ENCODE measurements at places on chromosomes 6 and 20.

DNA sequence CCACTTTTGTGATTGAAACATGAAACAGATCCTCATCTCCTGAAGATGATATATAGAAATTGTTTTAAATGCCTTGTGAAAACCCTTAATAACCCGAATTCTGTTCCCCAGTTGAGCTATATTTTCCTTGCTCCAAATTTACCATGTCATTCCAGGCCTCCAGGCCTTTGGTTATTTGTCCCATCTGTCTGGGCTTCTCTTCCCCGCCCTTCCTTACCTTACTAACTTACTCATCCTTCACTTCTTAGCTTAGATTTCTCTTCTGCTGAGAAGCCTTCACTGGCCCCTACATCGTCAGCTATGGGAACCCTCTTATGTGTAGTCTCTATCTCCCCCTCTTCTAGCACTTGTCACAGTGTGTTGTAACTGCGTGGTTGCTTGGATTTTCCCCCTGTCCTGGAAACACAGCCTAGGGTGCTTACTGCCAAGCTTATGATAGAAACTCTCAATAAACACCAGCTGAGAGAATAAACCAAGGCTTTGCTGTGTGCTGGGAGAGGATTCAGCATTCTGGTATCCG is 68.6 kb downstream of the SGK1 start:
- no peak for DNase-seq

DNA sequence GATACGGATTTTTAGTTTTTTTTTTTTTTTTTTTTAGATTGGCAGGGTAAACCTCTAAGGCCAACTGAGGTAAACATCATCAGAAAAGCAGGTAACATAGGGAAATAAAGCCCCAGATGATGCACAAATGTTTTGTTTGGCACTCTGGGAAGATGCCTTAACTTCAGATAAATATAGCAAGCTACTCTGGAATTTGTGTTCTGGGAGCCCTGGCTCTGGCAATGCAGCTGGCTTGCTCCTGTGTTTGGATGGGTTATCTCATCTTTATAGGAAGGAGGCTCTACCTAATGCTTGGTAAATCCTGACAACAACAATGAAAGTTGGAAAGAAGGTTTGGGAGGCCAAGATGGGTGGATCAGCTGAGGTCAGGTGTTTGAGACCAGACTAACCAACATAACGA is 77.4 kb downstream of the GFOD1 start:
- no peak for DNase-seq

DNA sequence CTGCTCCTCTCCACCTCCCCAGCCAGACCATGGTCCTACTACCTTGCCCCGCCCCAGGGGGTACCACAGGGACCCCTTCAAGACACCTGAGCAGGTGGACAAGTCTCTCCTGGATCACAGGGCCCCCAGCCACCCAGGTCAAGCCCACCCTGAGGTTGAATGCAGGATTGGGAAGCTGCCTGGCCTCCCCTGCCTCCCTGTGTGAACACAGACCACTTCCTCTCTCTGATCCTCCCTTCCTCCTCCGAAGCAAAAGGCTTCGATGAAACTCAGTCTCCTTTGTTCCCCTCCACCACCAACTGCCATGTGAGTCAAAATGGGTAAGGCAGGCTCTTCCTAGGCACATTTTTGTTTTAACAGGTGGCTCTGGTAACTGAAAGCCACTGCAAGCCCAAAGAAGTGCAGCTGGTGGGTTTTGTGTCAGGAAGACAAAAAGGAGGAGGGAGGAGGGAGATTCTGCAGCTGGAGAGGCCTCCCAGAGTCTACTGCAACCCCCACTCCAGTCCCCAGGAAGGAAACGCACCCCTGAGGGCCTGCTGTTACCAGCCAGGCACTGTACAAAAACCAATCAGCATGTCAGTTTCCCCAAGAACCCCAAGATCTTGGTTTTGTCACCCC is 5.4 kb downstream of the ADA start:
- no peak for DNase-seq

DNA sequence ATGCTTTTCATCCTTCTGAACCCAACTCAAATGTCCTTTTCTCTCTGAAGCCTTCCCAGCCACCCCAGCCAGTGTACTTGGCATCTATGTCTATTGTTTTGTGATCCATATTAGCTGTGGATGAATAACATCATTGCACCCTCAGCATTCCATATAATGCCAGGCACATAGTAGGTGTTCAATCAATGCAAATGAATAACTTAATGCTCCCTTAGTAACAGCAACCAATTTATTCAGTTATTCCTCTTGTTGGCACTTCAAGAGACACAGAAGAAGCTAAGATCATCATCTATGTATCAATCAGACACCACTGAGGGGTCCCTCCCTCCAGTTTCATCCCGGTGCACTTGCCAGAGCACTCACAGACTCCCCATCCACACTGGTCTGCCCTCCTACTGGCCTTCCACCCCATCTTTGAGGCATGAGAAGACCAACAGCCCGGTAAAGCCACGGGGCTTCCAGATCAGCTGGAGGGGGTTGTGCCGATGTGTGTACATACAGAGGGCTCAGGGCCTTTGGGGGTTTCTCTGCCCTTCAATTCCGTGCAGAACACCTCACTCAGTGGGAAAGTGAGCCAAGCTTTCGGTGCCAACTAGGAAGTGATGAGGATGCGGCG is 2.4 kb upstream of the TAF8 start:
- DNase-seq = no peak

- no peak for DNase-seq
Observed at GRCh38 chr20:31758991-31759390, 19.9 kb downstream of the TPX2 start.

GRCh38 chr6:121608270-121608669 is 172.8 kb downstream of the GJA1 start:
- DNase-seq = no peak

GRCh38 chr6:158207422-158207788 is 39.3 kb downstream of the GTF2H5 start:
- no peak for DNase-seq

All from activated CD8-positive, alpha-beta memory T cell treated with anti-CD3 and anti-CD28 coated beads for 4 hours (primary cell).